MM.1S (cell line): ENCODE measurements at places on chromosomes 11 and 22.

DNA sequence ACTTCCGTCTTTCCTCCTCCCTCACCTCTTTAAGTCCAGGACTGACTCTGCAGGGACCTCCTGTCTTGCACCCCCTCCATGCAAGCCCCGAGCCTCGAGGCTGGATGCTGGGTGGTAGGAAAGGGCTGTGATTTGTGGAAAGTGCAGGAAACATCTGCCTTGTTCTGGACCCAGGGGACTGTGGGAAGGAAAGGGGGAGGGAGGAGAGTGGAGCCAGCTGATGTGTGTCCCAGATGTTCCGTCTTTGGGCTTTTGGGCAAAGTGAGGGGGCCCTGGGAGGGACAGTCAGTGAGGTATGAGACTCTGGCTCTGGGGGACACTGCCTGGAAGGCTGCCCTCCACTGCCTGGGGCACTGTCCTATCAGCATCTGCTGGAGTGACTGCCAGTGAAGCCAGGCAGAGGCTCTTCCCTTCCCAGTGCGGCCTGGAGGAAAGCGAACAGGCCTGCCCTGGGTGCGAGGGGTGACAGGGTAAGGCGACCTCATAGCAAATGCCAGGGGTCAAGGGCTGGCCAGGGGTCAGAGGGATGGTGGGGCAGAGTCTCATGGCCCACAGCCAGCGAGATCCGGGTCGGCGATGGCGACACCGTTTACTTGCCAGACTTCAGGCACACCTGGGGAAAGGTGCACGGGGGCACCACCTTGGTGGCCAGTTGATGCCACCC, 1.7 kb downstream of the MRGPRD start:
- DNase-seq, result no peak

GRCh38 chr11:46827995-46828394, 18.1 kb downstream of the CKAP5 start:
- DNase-seq, result no peak

DNA sequence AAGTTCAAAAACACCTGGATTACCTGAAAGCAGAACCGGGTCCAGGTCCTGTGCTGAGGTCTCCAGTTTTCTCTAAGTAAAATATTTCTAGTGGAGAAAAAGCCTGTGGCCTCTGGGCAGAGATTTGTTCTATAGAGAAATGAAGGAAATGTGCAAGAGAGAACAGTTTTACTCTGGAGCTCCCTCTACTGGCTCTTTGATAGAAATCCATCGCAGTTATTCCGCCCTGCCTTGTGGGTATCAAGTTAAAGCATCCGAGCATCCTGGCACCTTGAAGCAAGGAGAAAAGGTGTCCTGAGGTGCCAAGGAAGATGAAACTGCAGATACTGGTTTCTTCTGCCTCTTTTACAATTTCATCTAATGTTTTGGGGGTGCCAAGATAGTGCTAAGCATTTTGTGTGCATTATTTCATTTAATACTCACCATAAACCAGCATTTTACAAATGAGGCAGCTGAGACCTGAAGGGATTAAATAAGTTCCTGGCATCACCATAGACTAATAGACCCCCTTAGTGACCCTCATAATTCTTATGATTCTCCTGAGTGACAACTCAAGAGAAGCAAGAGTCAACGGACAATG, 113.1 kb upstream of the HSD17B12 start:
- DNase-seq, result peak; percentile 58

- no peak for DNase-seq
Observed at GRCh38 chr11:62726915-62727164, 417 bp downstream of the HNRNPUL2 start.

DNA sequence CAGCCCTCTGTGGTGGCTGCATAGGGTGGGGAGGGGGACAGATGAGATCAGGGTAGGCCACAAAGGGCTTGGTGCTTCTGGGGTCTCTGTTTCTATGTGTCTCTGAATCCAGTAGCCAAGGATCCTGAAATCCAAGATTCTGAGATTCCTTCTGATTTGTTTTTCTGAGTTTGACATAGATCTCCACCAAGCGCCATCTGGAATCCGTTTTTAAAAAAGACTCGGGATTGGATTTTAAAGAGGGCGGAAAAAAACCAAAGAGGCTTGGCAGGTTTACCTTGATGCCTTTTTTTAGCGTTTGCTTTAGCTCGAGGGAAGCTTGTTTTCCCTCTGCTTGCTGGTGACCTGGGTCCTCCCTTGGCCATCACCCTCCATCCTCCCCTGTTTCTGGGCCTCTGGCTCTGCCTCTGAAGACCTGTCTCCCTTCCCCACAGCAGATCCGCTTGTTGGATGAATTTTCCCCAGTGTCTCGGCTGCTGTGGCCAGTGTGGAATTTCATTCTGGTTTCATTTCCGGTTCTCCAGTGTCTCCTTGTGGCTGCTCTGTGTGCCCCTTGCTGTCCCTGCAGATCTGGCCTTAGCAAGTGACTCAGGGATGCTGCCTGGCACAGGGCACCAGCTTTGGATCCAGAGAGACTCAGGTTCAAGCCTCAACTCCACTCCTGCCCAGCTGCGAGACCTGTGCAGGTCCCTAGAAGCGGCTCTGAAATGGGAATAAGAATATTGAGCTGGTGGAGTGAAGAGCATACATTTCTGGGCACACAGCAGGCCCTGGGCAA, 15.1 kb downstream of the SYNGR1 start:
- DNase-seq, result no peak

DNA sequence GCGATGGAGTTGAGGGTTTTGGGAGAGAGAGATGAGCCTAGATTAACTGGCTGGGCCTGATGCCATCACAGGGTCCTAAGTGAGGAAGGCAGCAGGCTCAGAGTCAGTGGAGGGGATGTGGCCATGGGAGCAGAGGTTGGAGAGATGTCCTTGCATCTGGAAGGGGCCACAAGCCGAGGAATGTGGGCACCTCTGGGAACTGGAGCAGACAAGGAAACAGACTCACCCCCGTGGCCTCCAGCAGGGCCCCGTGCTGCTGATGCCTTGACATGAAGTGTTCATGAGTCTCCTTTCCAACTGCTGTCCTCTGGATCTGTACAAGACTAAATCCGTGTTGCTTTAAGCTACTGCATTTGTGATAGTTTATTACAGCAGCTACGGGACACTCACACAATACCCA, 49.2 kb downstream of the SHISAL1 start:
- no peak for DNase-seq

DNA sequence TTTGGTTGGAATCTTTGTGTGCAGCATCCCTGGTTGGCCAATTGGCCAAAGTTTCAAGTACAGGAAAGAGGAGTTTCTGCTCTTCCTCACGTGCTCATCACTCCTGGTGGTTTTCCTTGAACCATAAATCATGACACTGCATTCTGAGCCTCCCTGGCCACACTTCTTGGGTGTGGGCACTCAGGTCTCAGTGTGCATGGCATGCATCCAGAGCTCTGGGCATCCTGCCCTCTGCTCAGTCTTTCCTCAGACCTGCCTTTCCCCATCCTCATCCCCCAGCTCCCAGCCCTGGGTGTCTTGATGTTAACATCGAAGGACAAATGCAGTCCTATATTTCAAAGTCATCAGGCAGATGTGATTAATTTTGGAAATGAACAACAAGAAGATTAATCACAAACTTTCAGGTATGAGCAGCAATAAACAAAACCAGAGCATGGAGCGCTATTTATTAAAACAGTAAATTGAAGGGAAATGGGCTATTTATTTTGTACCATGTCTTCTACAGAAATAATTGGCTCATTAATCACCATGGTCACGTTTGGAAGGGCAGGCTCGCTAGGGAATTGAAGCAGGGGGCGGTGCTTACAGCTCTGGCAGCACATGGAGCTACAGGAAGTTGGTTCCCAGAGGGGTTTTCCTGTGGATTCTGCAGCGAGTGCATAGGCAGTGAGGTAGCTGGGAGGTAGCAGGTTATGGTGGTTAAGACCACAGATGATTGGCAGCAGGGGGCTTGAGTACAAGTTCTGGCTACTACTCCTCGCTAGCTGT, 89.6 kb downstream of the CSNK2A3 start:
- DNase-seq, result no peak

DNA sequence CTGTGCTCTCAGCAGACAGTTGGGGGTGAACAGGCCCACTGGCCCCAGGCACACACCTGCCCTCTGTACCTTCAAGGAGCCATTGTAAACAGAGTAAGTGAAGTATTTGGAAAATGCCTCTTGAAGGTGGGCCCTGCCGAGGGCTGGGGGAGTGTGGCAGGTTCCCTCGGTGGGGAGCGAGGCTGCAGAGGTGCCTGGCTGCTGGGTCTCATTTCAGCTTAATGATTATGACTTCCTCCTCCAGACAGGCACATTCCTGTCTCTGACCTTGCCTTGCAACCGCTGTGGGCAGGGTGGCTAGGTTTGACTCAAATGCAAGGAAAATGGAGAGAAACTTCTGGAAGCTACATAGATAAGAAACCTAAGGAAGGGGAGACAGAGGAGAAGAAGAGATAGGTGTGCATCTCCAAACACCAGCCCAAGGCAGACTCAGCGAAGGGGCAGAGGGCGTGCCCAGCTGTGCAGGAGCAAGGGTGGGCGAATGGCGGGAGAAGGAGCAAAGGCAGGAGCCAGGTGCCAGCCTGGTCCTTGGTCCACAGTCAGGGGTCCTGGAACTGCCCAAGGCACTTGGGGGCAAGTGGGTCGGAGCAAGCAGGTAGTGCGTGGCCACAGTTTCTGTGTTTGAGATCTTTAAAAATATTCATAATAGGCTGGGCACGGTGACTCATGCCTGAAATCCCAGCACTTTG, 14.0 kb downstream of the GRAMD4 start:
- no peak for DNase-seq
